GM12892 (cell line): ENCODE measurements at places on chromosomes 4 and X.

- DNase-seq = no peak
Measured at GRCh38 chr4:189162073-189162789, 778.4 kb upstream of the FRG1 start.

- DNase-seq = no peak
Measured at GRCh38 chr4:140266958-140267568, 106.4 kb upstream of the SCOC start.

DNA sequence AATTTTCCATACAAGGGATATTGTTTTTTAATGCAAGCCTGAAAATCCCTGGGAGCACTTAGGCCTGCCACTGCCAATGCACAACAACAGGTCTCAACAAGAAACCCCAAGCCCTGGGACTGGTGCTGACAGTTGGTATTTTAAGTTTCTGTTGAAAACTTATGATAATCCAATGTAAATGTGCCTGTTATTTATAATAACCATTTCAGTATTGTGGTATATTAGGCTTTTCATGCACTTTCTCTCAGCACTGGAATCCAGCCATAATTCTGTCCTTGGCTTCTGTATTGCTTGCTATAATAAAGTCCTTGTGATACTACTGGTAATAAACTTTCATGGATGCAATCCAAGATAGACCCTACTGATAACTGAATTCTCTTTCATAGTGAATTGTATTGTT lies 218.9 kb downstream of the PCDH7 start:
- no peak for DNase-seq

DNA sequence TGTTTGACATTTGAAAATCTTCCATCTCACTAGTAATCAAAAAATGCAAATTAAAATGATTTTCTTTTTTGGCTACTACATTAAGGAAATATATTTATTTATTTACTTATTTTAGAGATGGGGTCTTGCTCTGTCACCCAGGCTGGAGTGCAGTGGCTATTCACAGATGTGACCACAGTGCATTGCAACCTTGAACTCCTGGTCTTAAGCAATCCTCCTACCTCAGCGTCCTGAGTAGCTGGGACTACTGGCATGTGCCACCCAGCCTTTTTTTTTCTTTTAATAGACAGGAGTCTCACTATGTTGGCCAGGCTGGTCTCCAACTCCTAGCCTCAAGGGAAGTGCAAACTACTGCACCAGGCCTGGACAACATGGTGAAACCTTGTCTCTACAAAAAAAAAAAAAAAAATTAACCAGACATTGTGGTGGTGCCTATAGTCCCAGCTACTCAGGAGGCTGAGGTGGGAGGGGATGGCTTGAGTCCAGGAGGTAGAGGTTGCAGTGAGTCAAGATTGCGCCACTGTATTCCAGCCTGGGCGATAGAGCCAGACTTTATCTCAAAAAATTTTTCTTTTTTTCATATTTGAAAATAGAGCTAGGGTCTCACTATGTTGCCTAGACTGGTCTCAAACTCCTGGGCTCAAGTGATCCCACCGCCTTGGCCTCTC lies 4.4 kb upstream of the SMIM14 start:
- no peak for DNase-seq

DNA sequence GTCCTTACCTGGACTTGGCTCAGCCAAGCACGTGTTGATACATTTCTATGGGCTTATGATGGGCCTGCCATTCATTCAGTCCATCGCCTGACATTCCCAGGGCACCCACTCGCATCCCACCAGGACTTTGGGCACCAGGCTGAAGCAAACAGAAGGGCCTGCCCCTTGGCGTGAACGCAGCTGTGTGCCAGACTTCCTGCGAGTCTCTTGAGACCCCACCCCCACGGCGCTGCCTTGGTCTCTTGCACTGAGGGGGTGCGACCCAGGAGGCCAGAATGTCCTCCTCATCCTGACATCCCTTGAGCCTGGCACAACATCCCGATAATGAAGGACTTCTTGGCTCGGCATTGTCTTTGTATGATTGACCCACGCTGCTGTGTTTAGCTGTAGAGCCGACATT lies 1.5 kb upstream of the PSAPL1 start:
- no peak for DNase-seq

DNA sequence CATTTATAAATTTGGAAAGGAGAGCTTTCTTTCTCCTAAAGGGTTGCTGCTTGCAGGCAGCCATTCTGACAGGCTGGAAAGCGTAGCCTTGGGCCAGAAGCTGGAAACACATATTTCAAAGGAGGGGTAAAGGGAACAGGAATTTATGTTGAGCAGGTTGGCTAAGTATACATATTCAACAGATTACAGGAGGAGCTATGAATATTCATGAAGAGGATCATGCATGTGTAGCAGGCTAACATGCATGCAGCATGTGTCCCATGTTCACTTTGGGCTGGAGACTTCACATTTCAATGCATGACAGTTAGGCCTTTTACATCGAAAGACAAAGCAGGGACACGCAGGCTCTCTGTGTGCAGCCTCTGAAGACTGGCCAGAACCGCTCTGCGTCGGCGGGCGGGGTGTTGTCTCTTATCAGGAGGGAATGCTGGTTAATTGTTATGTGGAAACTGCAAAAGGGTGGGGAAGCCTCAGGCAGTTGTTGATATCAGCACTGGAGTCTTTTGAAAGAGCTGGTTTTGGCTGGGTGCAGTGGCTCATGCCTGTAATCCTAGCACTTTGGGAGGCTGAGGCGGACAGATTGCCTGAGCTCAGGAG lies 31.5 kb downstream of the CASP3 start:
- DNase-seq = no peak

DNA sequence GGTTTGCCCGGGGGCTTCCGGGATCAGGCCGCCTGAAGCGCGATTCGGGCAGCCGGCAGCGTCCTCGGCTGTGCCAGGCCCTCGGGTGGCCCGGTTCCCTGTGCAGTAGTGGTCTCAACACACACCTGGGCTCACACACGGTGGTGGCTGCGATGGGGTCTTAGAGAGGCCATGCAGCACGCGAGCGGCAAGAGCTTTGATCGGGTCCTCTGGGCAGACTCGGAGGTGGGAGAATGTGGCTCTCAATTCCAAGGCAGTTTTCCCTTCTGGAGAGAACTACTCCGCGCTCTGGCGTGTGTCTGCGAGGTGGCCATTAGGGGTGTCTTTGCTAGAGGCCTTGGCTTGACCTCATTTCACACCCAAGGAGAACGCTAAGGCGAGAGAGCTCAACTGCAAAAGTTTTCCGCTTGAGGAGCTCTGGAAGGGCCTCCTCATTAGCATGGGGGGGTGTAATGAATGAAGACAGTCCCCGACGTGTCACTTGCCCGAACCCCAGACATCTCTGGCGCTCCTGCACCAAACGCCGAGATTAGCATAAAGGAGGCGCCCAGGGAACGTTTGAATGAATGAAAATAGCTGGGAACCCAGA lies 771 bp upstream of the RBPJ start:
- peak; percentile 46 for DNase-seq

- no peak for DNase-seq
Measured at GRCh38 chr4:113645771-113646441, 115.6 kb downstream of the CAMK2D start.

DNA sequence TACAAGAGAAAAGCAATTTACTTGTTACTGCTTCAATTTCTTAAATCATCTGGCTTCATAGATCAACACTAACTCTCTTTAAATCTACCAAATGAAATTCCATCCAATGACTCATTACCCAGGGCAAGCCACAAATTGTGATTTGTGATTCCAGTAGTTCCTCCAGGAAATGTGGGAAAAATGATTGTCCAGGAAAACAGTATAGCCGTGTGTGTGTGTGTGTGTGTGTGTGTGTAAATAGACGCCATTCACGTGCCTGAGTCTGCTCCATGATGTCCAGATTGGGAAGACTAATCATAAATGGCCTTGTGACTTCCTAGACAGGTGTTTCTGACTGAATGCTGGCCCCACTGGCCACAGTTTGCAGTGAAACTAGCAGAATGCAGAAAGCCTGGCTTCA lies 121.3 kb downstream of the HS6ST2 start:
- no peak for DNase-seq

- DNase-seq = no peak
Measured at GRCh38 chrX:70694339-70695122, 214.0 kb downstream of the TEX11 start.

DNA sequence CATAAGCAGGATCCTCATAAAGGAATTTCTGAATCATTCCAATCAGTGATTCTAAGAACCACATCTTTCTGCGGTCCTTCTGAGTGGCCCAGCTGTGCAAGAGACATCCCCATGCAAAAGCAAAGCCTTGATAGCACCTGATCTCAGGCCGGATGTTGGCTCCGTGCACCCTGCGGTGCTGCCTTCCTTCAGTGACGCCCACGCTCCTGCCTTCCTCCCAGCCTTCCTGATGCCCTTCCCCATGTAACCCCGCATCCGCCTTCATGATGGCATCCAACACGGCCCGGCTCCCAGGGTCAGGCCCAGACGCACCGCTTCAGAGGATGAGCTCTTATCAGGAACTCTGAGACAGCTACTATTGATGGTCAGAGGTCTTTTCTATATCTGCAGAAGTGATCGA lies 20.4 kb upstream of the CYP4V2 start:
- DNase-seq = no peak

- DNase-seq = no peak
Measured at GRCh38 chr4:76513482-76513881, 78.5 kb downstream of the SHROOM3 start.

GRCh38 chr4:168945291-168945690 lies 64.8 kb downstream of the CBR4 start:
- DNase-seq = no peak

DNA sequence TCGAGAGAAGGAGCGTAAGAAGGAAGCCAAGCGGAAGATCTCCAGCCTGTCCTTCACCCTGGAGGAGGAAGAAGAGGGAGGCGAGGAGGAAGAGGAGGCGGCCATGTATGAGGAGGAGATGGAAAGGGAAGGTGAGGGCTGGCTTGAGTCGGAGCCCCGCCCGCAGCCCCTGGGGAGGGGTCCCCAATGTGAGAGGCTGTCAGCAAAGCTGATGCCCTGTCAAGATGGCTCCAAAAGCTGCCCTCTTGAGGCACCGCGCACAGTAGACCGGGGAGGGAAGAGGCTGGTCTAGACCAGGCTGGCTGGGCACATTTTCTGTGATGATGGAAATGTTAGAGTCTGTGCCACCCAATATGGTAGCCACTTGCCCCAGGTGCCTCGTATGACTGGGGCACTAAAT lies 2.5 kb downstream of the FAM50A start:
- DNase-seq = no peak

DNA sequence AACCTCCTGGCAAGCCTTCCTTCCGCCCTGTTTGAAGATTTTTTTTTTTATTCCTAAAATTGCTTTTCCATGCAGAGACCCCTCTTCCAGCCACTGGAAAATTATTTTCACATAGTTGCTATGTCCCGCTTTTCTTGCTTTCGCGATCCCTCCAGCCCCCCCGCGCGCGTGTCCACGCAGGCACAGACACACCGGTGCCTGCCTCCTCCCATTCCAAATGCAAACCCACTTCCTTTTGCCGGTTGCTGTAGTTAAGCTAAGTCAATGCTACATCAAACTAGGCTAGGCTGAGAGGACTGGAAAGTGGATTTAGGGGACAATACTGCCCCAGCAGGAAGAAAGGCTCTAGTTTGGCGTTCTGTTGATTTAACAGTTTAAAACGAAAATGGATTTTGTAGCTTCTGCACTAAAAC lies 111.0 kb downstream of the DHX15 start:
- no peak for DNase-seq

- DNase-seq = no peak
Measured at GRCh38 chrX:39903343-39903742, 194.4 kb downstream of the BCOR start.

GRCh38 chr4:3387943-3388361 lies 53.8 kb upstream of the HGFAC start:
- DNase-seq = no peak

DNA sequence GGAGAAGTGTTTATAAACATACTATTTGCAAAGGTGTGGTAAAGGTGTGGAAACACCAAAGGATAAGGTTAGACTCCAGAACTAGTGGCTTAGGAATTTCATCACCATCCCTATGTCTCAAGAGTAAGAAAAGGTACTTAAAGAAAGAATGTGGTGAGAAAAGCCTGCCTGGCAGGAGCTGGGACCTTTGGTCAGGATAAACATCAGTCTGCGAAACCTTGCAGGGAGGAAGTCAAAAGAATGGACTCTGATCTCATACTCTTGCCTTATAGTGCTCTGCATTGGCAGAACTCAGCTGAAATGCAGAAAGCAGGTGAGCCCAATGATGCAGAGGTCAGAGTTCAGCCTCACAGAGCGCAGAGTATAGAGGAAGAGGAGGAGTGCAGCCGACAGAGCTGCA lies 97.2 kb upstream of the NR3C2 start:
- DNase-seq = no peak

DNA sequence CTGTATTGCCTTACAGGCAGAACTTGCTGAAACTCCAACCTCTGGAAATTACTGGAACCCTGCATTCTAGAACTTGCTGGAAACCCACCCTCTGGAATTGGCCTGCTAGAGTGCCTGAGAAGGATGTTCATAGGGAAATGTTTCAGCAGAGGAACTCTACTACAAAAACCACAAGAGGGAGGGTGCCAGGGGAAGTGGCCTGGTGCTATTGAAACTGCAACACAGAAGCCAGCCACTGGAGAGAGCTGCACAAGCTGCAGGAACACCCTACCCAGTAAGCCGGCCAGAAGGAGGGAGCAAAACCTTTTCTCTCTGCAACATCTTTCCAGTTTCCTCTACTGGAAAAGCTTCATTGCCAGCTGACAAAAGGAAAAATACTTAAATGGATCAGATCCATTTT lies 2.5 kb upstream of the BRWD3 start:
- DNase-seq = no peak

DNA sequence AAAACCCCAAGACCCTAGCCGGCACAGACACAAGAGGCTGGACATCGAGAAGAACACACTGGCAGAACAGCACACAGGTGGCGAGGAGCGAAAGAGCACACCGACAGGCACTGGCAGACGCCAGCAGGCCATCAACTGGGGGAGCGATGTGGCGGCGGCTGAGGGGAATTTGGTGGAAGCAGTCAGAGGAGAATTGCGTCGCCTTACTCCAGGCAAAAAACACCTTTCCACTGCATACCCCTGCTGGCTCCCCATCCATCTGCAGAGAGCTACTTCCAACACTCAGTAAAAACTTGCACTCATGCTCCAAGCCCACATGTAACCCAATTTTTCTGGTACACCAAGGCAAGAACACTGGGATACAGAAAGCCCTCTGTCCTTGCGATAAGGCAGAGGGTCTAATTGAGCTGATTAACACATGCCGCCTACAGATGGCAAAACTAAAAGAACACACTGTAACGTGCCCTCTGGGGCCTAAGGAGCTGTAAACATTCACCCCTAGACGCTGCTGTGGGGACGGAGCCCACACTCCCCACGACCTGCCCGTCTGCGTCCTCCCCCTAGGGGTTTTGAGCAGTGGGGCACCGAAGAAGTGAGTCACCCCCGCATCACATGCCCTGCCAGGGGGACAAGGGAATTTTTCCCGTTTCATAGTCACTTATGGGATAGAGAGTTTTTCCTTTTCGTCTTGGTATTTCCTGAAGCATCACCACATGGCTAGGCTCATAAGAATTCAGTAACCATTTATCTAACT lies 262.3 kb downstream of the KCTD8 start:
- DNase-seq = no peak

DNA sequence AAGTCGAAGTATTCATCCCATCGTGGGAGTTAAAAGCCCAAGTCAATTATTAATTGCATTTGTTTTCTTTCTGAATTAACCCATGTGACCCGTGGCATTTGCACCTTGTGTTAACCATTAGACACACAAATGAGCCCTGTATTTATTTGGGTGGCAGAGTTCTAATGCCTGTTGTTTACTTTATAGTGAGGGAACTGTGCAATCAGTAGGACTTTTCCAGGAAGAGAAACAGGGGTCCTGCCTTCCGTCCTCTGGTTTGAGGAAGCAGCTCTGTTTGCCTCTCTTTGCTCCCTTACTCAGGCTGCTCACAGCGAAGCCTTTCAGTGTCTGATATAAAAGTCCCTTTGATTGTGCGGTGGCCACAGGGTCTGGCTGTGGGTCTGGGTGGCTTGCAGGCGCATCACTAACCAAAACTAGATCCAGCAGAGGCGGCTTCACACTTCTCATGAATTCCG lies 263.6 kb downstream of the PTTG2 start:
- no peak for DNase-seq
